ENCODE measurements at places on chromosomes 6 and 20. TPM values are rescaled to one million over a fixed set of nuclear protein-coding genes. Genes with fewer than 3 reads are reported as not detected.
A peak's percentile ranks its signal among the peaks of the same experiment; 100 is the strongest.

- DNase-seq, result no peak
Observed at GRCh38 chr20:50554694-50555579, 44.8 kb downstream of the PTPN1 start.

DNA sequence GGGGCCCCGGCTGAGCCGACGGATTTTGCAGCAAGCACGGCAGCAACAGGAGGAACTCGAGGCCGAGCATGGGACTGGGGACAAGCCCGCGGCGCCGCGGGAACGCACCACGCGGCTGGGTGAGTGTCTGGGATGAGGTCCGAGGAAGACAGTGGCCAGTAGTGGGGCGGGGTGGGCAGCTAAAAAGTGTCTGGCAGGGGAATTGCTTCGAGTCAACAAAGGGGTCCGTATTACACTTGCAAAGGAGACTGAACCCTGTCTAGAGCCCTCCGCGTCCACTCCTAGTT lies 356 bp downstream of the BYSL start:
- no peak for DNase-seq

GRCh38 chr6:52000064-52000463 lies 87.3 kb downstream of the PKHD1 start:
- DNase-seq, result no peak

DNA sequence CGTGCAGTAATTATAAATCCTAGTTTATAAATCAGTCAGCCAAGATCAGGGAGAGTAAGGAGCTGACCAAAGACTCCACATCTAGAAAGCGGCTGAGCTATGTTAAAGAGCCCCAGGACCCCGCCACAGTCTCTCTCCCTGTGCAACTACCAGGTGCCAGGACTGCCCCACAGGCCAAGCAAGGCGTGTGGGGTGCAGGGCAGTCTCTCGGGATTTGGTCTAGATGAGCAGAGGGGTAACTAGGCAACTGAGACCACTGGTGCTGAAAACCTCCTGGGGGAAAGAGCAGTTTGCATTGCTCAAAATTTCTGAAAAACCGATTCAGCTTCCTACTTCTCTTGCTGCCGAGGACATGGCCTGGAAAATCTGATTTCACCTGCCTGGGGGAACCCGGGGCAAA lies 10.4 kb downstream of the PMEPA1 start:
- DNase-seq, result no peak

The DDX39B gene
- total RNA-seq, result 143 TPM

DNA sequence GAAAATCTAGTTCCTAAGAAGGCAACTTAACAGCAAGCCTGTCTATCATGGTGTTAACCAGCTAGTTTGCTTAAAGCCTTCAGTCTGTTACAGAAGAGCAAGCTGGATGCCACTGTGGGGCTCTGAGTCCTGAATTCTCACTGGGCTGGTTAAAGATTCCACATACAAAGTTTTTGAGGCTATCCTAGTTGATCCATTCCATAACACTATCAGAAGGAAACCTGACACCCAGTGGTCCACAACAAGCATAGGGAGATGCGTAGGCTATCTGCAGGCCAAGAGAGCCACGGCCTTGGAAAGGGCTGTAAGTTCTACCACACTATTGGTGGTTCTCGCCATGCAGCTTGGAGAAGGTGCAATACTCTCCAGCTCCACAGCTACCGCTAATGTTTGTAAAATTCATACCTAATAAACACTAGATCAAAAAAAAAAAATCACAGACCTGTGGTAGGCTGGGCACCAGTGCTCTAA lies 420 bp upstream of the MCCD1 start:
- DNase-seq, result no peak

The ADGRG6 gene
- 20.6 TPM for total RNA-seq

DNA sequence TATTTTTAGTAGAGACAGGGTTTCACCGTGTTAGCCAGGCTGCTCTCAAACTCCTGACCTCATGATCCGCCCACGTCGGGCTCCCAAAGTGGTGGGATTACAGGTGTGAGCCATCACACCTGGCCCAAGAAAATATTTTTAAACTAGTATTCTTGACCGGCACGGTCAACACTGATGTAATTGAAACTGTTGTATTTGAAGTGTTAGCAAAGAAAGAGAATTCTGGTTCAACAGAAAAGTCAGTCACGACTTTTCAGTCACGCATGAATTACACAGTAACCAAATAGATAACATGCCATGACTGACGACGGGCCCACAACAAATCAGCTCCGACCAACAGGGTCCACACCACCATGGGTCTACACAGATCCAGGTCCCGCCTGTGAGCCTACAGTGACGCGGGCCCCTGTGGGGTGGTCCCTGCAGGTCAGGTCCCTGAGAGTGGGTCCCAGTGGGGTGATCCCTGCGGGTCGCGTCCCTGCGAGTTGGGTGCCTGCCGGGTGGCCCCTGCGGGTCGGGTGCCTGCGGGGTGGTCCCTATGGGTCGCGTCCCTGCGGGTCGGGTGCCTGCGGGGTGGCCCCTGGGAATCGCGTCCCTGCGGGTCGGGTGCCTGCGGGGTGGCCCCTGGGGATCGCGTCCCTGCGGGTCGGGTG lies 1.0 kb downstream of the GMEB2 start:
- no peak for DNase-seq

The FKBP1C gene
- total RNA-seq, result 0.35 TPM

DNA sequence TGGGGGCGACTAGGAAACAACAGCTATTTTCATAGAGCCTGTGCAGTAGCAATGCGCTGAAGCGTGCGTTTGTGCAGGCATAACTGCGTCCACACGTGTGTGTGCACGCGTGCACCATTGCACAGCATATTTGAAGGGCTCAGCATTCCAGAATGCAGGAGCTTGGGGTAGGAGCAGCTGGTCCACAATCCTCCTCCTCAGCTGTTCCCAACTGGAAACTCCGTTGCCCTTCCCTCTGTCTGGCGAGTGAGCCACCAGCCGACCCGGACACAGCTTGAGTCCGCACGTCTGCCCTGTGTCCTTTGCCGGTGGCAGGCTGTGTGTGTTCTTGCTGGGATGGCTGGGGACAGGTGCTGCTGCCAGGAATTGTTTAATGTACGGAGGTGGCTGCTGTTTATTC lies 110.2 kb downstream of the SASH1 start:
- DNase-seq, result no peak

The SERPINB1 gene
- total RNA-seq, result 26.6 TPM

DNA sequence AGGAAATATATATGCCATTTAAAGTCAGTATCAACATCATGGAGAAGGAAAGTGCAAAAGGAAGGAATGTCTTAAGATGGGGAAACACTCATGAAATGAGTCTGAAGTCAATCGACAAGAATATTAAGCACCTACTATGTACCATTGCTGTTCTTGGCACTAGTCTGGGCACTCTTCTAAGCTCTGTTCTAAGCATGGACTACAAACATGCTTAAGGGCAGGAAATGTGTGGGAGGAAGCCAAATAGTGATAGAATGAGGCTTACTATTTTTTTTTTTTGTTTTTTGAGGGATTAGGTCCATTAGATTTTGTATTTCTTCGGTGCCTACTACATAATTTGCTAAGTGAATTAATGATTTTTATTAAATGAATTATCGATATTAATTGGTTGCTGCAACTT lies 83.8 kb upstream of the SUPT3H start:
- DNase-seq, result no peak

DNA sequence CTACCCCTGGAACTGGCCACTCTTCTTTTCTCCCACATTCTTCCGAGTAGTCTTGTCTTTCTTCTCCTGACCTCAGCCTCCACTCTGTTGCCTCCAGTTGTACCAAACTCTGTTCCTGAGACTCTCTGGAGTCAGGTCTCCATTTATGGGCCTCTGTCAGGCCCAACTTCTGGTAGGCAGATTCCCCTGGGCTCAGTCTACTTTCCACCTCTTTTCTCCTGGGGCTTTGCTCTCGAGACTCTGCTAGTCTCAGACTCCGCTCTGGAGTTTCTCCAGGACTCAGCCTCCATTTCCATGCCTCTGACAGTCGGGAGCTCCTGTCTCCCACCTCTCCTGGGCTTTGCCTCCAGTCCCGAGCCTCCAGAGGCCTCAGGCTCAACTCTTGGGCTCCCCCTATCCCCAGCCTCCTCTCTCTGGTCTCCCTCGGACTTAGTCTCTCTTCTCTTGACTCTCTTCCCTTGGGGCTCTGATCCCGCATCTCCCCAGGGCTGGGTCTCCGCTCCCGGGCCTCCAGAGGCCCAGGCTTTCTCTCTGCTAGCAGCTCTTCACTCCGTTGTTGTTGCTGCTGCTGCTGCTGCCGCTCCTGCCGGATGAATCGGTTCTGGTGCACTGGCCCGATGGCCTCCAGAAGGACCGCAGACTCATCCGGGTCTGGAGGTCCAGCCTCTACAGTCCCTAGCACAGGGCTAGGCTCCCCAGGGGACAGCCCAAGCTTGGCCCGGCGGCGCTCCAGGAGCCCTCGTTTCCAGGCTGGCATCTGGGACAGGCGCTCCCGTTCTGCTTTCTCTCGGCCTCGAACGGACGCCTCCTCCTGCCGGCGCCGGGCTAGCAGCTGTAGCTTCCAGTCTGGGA lies 1.1 kb downstream of the PPP1R18 start:
- DNase-seq, result no peak

DNA sequence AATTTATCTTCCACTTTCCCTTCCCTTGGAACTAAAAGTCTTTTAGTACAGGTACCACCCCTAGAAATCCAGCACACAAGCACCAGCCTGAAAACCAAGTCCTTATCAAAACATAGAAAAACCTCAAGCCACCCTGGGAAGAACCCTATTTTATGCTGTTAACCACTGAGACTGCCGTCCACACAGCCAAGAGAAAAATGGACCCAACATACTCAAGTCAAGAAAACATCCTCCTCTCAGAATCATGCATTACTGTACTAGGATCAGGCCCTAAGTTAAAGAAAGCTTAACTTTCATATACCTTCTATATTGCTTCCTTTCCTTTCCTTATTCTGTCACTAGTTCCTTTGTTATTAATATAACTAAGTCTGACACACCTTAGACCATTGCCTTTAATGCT lies 16.9 kb upstream of the GOPC start:
- DNase-seq, result no peak

The PKIB gene
- not detected for total RNA-seq

The PRL gene
- total RNA-seq, result not detected

The PDE7B gene
- total RNA-seq, result 9.0 TPM

DNA sequence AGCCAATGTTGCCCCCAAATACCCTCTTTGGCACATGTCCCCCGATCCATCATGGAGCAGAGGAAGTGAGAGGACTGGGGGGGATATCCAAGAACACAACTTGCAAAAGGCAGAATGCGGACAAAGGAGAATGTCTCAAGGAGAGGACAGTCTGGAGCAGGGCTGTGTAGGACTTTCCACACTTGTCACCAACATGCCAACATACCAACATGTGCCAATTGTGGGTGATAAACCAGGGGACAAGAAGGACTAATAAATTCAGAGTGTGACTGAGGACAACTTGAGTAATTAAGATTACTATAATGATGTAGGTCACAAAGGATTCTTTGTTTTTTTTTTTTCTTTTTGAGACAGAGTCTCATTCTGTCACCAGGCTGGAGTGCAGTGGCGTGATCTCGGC lies 8.8 kb downstream of the SLC26A8 start:
- no peak for DNase-seq

DNA sequence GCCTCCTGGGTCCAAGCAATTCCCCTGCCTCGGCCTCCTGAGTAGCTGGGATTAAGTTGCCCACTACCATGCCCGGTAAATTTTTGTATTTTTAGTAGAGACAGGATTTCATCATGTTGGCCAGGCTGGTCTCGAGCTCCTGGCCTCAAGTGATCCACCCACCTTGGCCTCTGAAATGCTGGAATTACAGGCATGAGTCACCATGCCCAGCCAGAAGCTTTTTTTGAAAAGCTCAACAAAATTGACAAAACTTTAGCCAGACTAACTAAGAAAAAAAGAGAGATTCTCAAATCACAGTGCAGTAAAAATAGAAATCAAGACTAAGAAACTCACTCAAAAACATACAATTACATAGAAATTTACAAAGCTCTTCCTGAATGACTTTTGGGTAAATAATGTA lies 420.6 kb downstream of the COL12A1 start:
- no peak for DNase-seq

The HSPA12B gene
- total RNA-seq, result 13.4 TPM

- no peak for DNase-seq
Observed at GRCh38 chr6:117264369-117264691, 1.0 kb upstream of the VGLL2 start.

DNA sequence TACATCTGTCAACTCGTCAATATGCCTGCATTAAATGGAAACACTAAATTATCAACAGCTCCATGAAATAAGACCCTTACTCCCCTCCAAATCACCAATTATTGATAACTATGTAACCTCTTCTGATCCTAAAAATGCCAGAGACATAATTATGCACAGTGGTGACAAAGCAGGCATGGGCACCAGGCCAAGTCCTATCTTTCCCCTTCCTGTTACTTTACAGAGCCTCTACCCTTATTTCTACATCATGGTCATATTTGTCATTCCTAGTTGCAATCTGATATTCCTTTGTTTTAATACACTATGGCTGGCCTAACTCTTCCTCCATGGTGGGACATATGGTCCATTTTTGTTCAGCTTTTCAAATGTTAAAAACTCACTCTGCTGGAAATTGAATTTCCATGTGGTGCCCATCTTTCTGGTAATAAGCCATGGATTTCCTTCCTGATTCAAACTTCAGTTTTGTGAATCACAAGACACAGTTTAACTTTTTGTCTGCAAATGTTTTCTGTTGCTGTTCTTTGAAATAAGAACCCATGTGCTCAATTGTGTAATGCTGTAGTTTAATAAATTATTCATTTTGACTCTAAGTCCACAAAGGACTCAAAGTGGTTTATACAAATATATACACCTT lies 41.8 kb upstream of the ARFGEF2 start:
- DNase-seq, result no peak

The HTR1B gene
- total RNA-seq, result not detected

GRCh38 chr6:31919624-31920303 lies 7.8 kb upstream of the C2 start:
- no peak for DNase-seq

The XKR7 gene
- not detected for total RNA-seq

- no peak for DNase-seq
Observed at GRCh38 chr6:3569816-3570215, 113.0 kb upstream of the SLC22A23 start.

- no peak for DNase-seq
Observed at GRCh38 chr6:48037946-48038345, 73.1 kb downstream of the PTCHD4 start.

DNA sequence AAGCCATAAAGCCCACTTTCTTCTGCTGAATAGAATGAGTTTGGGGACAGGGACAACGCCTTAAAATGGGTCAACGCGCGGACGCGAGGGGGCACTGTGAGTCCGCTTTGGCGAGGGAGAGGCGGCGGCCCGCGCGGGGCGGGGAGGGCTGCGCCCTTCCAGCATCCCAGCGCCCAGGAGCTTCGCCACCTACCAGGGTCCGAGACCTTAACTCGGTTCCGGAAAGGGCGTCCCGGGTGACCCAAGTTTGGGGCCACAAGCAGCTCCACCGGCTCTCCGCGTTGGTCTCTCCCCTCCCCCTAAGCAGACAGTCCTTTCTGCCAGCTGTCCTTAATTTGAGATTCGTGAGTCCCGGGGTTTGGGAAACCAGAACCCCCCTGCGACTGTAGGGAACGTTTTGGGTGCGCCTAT lies 1.8 kb upstream of the SAMD5 start:
- no peak for DNase-seq

GRCh38 chr20:53578492-53579222 lies 15.0 kb downstream of the ZNF217 start:
- DNase-seq, result peak; percentile 59

- no peak for DNase-seq
Observed at GRCh38 chr6:53837865-53838769, 43.3 kb downstream of the LRRC1 start.
